Activated T-cell treated with anti-CD3 and anti-CD28 coated beads for 24 hours (primary cell): ENCODE measurements at places on chromosomes 4 and X.

- DNase-seq = no peak
Observed at GRCh38 chr4:38811297-38811696, 6.7 kb upstream of the TLR1 start.

DNA sequence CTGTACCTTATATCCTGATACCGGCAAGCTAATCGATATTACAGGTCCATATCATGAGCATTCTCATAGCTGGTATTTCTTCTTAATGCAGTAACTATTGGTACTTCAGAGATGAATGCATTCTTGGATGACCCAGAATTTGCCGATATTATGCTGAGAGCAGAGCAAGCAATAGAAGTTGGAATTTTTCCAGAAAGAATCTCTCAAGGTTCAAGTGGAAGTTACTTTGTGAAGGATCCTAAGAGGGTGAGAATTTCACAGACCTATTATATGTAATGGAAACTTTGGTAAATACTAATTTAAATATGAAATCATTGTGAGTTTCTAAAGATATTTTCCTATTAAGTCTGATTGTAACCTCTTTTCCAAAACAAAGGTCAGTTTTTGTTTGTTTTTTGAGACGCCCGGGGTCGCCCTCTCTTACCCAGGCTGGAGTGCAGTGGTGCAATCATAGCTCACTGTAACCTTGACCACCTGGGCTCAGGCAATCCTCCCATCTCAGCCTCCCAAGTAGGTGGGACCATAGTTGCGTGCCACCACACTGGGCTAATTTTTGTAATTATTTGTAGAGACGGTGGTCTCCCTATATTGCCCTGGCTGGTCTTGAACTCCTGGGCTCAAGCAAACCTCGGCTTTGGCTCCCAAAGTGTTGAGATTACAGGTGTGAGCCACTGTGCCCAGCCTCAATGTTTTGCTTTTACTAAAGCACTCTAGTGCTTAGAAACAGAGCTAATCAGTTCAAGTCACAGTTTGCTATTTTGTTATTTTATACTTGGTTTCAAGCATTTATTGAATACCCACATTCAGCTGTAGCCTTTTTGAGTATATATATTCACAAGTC is 18.6 kb downstream of the PI4K2B start:
- no peak for DNase-seq

- DNase-seq = no peak
Observed at GRCh38 chrX:18949944-18950301, 34.0 kb downstream of the PHKA2 start.

GRCh38 chr4:144732584-144733428 is 86.8 kb downstream of the HHIP start:
- DNase-seq = no peak

DNA sequence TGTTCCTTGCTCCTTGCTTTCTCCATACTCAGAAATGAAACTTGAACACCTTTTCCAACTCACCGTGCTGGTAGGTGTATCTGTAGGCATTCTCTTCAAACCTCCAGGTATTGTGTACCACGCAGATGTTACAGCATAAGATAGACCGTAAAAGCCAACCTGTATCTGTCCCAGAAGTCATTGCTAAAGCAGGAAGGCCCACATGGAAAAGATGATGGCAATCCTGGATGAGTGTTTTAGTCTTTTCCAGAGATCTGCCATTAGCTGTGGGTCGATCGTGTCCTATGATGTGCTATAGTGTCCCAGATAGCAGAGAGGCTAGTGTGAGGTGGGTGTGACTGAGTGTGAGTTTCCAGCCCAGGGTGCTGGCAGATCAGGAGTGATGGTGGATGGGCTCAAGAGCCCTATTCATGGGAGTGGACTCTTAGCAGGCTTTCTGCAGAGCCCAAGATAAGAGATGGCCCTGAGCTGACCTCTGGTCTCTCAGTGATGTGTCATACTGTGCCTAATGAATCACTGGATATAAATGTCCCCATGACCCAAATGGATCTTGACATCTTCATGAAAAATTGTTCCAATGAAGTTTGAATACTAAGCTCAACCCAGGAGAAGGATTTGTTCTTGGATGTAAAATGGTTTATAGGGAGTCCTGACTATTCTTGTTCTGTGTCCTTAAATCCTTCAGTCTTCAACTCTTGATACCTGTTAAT is 69.1 kb upstream of the WDR1 start:
- no peak for DNase-seq

DNA sequence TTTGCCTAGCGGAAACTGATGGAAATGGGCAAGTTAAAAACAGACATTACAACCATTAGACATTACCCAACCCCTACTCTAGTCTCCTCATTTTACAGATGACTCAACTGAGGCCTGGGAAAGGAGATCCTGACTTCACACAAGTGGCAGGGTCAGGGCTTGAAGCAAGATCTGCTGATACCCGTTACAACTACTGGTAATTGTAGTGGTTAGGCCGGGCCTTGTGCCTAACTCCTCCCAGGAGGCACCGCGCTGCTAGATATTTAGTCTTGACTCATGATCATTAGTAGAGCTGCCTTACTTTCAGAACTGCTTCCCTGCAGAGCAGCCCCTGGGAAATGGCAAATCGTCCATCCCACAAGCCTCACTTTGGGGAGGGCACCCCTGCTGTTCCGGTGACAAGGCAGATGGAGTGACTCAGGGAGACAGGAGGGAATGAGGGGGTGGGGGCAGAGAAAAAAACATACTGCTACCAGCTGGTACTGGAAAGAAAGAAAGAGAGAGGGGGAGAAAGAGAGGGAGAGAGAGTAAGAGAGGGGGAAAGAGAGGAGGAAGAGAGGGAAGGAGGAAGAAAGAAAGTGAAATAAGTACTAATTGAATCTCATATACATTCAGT is 12.2 kb downstream of the ARHGEF6 start:
- DNase-seq = peak; percentile 39

DNA sequence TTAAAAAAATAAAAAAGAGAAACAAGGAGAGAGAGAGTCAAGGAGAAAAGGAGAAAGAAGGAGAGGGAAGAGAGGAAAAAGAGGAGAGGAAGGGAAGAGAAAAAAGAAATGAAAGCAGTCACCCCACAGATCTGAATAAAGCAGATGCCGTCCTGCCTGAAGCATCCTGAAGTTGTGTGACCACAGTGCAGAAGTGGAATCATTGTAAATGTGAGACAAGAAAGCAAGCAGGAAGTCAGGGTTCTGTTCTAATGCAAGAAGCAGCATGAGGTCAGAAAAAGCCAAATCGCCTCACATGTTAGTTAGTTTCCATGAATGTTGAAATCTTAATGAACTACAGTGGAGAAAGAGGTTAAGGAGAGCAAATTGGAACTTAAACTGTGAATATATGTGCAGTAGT is 692.5 kb downstream of the CENPC start:
- no peak for DNase-seq

DNA sequence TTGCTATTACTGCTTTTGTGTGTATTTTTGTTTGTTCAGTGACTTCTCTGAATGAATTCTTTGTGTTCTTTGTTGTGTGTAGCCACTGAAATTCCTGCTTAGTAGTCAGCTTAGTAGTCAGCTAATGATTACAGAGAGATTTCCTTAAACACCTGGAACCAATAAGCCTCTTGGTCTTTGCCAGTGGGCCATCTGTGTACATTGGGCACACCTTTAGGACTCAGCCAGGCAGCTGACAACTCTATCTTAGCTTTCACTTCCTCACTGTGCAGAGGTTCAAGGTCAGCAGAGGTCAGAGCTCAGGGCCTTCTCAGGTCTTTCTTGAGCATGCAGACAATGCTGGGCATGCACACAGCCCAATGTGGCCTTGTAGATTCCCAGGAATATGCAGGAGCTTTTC is 59.3 kb downstream of the RWDD4 start:
- no peak for DNase-seq

GRCh38 chr4:108787724-108788123 is 24.9 kb upstream of the ETNPPL start:
- DNase-seq = no peak

DNA sequence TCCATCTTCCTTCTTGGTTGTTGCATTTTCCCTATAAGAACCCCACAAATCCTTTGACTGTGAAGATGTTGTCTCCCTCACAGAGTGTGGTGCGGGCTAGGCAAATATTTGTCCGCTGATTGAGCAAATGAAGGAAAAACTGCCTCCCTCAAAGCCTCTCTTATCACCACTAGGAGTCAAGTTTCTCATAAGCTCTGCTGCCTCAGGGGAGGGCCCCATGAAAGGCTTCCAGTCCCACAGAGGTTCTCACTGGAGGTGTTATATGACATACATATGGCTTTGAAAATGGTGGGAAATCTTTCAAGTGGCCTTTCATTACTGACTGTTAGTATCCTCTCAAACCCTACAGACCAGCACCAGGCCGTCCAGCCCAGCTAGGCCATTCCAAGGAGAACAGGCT is 9.3 kb downstream of the VGLL1 start:
- no peak for DNase-seq

DNA sequence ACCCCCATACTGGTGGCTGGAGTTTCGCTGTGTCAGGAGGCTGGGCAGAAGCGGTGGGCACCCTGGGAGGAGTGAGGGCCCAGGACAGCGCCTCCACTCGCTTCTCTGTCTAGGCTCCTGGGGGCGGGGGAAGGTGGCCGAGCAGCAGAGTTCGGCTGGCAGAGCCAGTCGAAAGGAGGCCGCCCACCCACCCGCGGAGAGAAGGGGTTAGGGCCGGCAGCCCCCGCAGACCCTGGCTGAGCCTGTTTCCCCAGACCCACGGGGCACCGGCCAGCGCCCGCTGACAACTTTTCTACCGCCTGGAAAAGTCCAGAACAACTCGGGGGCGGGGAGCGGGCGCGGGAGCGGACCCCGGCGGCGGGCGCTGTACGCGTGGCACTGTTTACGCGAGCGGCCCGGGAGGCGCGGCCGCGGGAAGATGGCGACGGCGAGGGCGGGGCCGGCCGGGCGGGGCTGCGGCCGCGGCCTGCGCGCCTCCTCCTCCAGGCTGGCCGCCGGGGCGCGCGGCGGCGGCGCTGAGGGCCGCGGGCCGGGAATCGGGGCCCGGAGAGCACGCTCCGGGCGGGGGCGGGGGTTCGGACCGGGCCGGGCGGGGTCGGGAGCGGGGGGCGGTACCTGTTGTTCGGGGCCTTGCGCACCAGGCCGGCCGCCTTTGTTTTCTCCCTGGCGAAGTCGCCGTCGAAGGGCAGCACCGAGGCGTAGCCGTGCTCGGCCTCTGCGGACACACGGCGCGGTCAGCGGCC is 628 bp downstream of the MXD4 start:
- DNase-seq = peak; percentile 39

- DNase-seq = no peak
Observed at GRCh38 chr4:2367626-2368025, 50.8 kb downstream of the ZFYVE28 start.

DNA sequence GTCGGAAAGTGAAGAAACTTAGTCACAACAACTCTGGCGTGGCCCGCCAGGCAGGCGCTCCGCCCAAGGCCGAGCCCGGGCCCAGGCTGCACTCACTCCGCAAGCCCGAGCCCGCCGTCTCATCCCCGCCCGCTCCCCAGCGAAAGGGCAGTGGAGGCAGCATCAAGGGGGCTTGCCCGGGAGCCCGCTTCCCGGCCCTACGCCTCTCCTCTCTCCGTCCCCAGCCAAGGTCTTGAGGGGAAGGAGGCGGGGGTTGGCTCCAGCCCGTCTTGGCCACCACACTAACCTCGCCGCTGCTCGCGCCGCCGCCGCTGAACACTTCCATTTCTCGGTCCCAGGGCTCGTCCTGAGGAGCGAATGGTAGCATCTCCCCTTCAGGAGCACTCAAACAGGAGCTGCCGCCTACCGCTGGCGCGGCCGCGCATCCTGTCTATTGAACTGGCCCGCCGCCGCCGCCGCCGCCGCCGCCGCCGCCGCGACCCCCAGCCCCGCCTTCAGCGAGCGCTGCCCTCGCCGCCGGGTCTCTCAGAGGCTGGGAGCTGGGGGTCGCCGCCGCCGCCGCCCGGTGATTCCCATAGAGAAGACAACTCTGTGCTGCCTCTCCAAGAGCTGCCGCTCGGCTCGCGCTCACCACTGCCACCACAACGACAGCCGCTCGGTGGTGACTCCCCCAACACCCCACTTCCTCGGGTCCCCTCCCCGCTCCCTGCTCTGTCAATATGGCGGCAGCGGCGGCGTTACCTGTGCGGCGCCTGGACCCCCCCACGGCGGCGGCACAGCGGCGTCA is at the start of gene RPS6KA6:
Gene RPS6KA6 (minus strand): TSS at position 667 of the 787 bp plus-strand sequence. CDS start 300 bp downstream, at position 367.
- no peak for DNase-seq

DNA sequence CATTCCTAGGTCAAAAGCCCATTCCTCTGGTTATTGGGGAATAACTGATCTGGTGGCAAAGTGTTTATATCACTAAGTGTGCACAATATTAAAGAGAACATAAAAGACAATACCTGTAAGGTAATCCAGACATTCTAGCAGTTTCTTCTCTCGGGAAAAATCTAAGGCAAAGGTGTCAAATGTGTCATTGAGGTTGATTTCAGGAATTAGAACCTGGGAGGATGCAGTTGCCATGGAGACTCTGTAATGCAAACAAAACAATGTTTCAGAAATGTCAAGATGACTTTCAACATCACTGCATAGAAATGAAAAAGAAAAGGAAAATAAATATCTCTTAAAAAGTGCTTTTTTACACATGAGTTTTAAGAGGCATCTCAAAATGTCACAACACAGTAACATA is 145.9 kb downstream of the MID1 start:
- no peak for DNase-seq

DNA sequence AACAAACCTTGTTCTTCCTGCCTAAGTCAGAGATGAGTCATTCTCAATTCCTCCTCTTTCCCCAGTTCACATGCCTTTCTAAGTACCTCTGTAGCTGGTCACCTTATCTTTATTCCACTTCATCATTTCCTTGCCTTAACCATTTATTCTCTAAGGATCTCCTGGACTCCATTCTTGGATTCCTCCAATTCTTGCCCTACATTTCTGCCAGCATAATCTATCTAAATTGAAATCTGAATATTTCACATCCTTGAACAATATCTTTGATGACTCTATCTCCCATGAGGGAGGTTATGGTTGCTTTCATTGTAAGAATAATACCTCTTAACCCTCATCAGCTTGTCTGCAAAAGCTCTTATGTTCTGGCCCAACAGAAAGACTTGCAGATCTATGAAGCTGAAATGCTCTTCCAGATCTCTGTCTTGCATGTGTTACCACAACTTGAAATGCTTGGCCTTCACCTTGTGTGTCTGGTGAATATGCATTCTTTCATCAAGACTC is 28.6 kb upstream of the PDE5A start:
- no peak for DNase-seq

- no peak for DNase-seq
Observed at GRCh38 chr4:27947302-27947701, 1086.7 kb downstream of the STIM2 start.

GRCh38 chr4:138162259-138162658 is 79.9 kb downstream of the SLC7A11 start:
- no peak for DNase-seq

- no peak for DNase-seq
Observed at GRCh38 chr4:109434007-109434971, 674 bp downstream of the SEC24B start.

- peak; percentile 17 for DNase-seq
Observed at GRCh38 chrX:153554519-153555167, 37.2 kb downstream of the ATP2B3 start.

DNA sequence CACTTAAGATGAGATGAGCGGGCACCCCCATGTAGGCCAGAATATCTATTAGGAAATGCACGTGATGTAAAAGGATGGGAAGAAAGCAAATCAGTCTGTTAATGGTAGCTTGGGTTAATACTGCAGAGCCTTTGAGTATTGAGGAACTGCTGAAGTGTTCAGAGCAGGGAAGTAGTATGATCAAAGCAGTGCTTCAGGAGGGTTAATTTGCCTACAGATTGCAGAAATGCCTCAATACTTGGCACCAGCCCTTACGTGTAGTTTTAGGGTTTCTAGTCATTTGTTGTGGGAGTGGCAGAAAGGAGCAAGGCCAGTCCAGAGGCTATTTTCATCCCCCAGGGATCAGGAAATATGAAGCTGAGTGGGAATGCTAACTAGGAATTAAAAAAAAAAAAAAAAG is 19.7 kb downstream of the ZFX start:
- DNase-seq = no peak
